ENCODE measurements at places on chromosomes 5 and 9.

- DNase-seq: no peak
These were observed 181.0 kb upstream of the MAST4 start for GRCh38 chr5:66415208-66415607.

DNA sequence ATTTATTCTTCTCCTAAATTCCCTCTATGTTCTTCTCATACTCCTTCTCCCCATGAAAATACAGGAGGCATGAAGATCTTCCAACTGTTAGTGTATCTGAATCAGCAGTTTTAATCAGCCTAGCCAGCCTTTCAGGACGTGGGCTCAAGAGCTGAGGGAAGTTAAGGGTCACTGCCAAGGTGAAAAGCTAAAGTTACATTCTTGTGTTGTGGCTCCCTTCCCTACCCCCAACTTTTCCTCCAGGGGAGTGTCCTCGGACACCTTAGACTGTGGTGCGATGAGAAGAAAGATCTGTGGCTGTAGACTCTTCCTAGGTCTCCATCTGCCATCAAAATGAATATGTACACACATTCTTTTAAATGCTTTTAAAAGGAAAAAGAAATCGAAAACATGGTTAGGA lies 4.2 kb downstream of the DMRT3 start:
- no peak for DNase-seq

GRCh38 chr5:107873877-107874276 lies 203.1 kb upstream of the EFNA5 start:
- no peak for DNase-seq

DNA sequence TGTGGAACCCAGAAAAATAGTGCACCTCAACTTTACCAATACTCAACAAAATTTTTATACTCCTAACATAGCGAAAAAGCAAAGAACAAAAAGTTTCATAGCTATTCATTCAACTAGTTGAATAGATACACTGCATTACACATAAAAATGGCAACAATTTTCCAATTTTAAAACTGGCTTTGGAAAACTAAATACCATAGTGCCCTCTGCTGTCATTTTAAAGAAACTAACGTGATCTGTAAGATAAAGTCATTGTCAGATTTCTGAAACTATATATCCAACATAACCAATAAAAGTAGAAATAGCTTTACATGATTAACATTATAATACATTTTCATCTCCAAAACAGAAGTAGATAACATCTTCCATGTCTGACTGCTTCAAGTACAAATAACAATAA lies 31.6 kb downstream of the DTWD2 start:
- no peak for DNase-seq

GRCh38 chr9:70490478-70490877 lies 76.0 kb upstream of the KLF9 start:
- DNase-seq: no peak

GRCh38 chr9:88235615-88236014 lies 97.3 kb upstream of the SPATA31C2 start:
- no peak for DNase-seq

DNA sequence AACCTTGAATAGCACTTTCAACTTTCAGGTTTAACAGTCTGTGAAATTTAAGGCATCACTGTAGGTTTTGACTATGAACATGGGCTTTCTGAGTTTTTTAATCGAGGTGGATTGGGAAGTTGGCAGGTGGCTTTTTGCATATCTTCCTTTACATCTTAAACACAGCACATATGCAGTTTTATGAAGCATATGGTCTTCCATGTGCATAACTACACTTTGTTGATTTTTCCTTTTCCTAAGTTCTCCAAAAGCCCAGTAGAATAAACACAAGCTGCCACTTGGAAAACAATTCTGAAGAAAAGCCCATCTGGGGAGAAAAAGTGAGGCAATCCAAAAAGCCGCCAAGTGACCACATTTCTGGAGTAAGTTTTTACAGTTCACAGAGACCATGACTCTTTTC lies 236.5 kb upstream of the IL12B start:
- DNase-seq: no peak

DNA sequence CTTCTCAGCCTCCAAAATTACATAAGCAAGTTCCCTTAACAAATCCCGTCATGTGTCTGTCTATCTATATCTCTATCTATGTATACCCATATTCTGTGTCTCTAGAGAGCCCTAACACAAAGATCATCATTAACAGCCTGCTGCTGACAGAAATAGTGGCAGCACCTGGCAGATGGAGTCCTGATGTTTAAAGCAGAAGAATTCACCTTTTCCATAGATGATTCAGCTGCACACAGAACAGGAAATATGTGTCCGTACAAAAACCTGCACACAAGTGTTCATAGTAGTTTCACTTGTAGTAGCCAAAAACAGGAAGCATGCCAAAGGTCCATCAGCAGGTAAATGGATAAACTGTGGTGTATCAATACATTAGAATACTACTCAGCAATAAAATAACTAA lies 45.0 kb upstream of the ACO1 start:
- no peak for DNase-seq

GRCh38 chr5:130605234-130605633 lies 559.8 kb downstream of the HINT1 start:
- DNase-seq: no peak

DNA sequence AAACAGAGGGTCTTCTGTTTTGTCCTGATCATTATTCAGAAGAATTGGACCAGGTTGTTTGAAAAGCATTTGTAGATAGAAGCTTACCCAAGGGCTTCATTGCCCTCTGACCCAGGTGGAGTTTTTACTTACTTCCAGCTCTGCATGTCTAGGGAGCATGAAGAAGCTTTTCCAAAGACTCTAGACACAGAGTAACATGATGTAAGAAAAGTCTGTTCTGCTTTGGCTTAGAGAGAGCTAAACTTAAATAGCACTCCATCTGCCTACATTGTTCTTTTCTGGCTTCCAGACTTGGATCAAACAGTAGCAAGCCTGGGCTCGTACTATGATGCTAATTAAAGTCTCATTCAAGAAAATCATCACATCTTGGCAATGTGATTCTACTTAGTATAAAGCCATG lies 112.1 kb downstream of the SNCAIP start:
- no peak for DNase-seq

DNA sequence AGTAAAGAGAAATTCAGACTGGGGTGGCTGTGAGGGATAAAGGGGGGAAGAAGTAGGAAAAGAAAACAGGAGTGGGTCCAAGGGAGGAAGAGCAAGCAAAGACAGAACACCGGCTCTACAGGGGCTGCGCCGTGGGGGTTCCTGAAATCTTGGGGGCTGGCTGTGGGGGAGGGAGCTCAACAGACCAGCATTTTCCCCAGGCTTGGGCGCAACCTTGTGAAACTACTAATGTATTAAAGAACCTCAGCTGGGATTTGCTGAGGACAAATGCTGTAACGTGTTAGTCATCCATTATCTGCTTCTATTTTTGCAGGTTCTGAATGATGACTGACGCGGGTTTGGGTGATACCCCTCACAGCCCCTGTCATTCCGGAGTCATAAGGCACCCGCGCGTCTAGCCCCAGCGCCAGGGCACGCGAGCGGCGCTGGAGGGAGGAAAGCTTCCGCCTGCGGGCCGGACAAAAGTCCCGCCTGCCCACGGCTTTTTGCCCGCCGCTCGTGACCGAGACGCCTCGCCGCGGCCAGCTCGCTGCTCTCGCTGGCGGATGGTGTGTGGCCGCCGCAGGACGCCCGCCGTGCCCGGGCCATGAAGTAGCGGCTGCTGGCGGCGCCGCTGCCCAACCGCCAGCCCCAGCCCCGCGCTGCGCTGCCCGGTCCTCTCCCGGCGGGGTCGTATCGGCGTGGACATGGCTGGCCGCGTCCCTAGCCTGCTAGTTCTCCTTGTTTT lies 110.6 kb downstream of the PAM start:
- DNase-seq: peak; percentile 67

- no peak for DNase-seq
These were observed 19.4 kb downstream of the UBE2QL1 start for GRCh38 chr5:6468104-6468503.

DNA sequence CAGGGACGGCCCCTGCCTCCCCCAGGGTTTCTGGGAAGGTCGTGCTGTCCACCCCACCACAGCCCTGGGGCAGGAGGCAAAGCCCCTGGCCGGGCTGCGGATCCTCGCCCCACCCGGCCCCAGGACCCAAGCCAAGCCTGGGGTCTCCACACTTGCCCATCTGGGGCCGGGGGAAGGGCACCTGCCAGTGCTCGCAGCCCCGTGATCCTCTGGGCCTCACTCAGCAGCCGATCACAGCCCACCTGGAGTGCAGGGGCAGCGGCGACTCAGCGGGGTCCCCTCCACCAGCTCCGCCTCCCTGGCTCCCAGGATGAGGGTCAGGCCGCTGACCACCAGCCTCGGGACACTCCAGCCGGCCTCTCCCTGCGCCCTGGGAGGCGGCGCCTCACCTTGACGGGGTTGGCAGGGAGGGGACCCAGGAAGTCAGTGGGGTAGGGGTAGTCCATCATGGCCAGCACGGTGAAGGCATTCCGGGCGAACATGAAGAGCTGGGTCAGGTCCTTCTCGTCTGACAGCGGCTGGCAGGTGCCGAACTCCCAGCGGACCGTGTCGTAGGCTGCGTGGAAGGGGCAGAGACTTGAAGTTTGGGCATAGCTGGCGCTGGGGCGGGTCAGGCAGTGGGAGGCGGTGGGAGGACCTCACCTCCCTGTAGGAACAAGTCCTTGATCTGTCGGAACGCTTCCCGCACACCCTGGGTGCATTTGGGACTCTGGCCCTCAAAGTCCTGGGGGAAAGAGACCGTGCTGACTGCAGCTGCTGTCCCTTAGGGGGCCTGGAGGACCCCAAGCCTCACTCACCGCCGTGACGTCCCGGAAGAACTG lies 1.8 kb downstream of the DPP7 start:
- DNase-seq: no peak

GRCh38 chr5:142929587-142929986 lies 159.4 kb downstream of the ARHGAP26 start:
- no peak for DNase-seq

GRCh38 chr5:151902215-151902614 lies 22.4 kb downstream of the GLRA1 start:
- DNase-seq: no peak

DNA sequence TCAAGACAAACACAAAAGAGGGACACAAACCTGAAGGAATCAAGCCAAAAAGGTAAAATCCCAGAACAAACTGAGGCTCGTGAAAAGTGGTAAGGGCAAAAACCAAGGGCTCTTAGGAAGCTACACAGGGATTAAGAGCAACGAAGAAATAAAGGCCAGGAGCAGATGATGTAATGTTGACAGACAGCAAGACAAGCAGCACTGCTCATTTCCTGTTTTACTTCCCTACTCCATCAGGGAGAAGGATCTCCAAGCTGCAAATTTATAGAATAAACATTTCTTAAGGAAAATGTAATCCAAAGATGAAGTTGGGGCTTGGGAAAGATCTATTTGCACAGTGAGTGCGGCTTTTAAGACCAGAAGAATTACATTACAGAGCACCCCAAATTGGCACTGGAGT lies 182.3 kb upstream of the MAP1B start:
- no peak for DNase-seq

All from renal cortex interstitium (tissue), 15 donors.